ENCODE measurements at places on chromosomes 4 and X.

DNA sequence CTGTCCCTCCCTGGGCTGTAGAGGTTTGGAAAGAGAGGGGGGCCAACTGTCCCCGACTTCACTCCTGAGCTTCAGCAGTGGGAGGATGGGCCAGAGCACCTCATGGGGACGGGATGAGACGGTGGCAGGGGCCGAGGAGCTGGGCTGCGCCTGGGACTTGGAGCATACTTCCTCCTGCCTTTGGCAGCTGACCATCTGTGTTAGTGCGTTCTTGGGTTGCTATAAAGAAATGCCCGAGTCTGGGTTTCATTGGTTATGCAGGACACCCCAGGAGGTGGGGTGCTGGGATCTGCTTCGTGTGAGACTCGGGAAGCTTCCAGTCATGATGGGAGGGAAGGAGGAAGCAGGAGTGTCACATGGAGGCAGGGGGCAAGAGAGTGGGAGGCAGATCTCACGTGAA is 7.4 kb downstream of the PSAPL1 start:
- DNase-seq, result no peak

DNA sequence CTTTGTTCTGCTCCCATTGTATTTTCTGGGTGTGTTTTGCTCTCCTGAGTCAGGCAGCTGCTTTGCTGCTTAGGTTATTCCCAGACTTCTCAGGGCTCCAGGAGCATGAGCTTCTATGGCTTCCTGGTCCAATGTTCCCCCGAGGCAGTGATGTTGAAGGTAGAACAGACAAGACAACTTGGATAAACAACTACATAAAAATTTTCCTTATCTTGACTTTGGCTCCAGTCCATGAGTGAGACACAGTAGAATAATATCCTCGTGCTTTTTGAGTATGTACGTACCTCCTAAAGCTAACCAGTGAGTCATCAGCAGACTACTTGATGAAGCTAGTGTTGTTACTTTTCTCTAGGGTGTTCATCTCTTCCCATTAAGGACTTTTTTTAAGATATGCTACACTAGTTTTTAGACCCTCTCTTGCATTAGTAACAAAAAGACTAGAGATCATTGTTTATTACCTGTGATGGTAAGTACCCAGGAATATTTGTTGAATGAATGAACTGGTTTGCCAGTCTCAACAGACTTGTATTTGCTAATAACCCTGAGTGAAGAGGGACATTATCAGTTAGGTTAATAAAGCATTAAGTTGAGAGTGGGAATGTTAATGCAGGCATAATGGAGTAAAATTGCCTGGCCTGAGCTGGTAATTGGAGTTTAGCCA is 131.9 kb downstream of the FHIP1A start:
- peak; percentile 93 for DNase-seq

- peak; percentile 82 for DNase-seq
Observed at GRCh38 chr4:84681486-84682274, 98.8 kb downstream of the CDS1 start.

DNA sequence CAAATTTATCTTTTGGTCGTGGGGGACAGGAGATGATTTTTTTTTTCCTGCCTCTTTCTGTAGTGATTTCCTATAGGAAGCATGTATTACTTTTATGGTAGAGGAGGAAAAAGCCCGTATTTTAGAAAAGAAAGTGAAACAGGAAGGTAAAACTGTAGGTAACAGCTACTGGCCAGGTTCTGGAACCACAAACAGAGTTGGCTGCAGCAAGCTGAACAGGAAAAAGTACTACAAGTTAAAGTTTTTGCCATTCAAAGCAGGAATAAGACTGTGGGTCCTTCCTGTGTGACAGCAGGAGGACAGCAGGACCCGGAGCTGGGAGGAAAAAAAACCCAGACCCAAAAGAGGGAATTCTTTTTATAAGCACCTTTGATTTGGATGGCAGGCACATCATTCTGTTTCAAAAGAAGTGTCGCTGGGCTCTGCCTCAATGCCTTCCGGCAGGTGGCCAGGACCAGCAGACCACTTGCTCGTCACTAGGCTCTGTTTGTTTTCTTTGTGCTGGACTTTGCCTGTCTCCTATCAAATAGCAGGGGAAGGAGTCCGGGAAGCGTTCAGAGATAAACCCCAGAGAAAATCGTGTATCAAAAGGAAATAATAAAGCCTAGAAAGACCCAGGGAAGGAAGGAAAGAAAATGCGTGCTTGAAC is 277.9 kb downstream of the ADGRA3 start:
- no peak for DNase-seq

DNA sequence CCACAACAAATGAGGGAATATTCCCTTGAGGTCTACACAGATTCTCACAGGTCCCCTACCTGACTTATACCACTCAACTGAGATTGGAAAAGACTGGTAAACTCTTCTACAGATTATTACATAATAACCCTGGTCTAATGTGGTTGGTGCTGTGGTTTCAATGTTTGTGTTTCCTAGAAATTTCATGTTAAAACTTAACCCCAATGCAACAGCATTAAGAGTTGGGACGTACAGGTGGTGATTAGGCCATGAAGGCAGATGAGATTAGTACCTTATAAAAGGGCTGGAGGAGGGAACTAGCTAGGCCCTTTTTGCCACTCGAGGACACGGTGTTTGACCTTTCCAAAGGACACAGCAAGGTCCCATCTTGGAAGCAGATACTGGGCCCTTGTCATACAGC is 84.3 kb upstream of the TAPT1 start:
- DNase-seq, result no peak
